Amygdala (tissue), 56 donors: ENCODE measurements at places on chromosomes 2 and 18.

DNA sequence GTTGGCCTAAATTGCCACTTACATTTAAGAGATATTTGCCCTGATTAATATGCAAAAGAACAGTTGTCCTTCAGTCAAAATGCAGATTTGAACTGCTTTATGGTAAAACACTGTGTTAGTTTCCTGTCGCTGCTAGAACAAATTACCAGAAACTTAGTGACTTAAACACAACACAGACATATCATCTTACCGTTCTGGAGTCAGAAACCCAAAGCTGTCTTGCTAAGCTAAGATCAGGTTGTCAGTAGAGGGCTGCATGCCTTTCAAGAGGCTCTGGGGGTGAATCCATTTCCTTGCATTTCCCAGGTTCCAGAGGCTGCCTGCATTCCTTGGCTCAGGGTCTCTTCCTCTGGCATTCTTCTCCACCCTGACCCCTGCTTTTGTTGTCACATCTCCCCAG is 149.5 kb downstream of the FAM161A start:
- DNase-seq: no peak

- no peak for DNase-seq
These were observed 67.2 kb downstream of the LRRFIP1 start for GRCh38 chr2:237694415-237695194.

DNA sequence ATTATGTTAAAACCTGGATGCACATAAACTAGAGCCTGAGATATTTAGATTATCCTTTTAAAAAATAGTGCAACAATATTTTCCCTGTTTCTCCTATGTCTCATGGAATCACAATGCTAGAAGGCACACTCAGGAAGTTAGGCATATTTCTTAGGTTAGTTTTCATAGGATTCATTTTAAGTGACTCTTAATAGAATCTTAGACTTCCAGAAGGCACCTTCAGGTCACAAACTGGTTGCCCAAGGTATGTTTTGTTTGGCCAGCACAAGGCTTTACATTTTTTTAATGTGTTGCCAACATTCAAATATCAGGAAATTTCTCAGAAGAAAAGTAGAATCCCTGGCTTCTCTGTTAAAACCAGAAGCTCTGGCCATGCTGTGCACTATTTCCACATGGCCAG is 129.3 kb downstream of the LNPK start:
- DNase-seq: no peak

- DNase-seq: no peak
These were observed 130.1 kb downstream of the LNPK start for GRCh38 chr2:175872005-175872348.

GRCh38 chr2:240624950-240625621 is at the start of gene GPR35:
GPR35 (plus strand) TSS chr2:240625480; CDS start chr2:240629953, 4,473 bp downstream.
- no peak for DNase-seq
